ENCODE measurements at places on chromosomes 13 and 19.

DNA sequence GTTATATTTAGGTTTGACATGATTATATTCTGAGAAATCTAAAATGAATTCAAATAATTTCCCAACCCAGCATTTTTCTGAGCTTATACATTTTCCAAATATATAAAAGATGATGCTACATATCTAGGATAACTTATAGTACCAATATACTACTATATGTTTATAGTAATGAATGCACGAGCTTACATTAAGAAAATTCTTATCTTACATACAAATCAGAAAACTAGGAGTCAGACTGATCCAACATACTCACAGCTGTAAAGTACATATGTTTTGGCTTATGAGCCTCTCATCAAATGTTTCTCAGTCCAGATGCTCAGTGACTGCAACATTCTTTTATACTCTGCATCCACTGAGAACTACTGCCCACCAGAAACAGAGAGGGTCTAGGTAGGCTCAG, 491.3 kb upstream of the KLF12 start:
- no peak for DNase-seq

- DNase-seq = no peak
Observed at GRCh38 chr13:91245288-91245687, 102.2 kb upstream of the MIR17HG start.

DNA sequence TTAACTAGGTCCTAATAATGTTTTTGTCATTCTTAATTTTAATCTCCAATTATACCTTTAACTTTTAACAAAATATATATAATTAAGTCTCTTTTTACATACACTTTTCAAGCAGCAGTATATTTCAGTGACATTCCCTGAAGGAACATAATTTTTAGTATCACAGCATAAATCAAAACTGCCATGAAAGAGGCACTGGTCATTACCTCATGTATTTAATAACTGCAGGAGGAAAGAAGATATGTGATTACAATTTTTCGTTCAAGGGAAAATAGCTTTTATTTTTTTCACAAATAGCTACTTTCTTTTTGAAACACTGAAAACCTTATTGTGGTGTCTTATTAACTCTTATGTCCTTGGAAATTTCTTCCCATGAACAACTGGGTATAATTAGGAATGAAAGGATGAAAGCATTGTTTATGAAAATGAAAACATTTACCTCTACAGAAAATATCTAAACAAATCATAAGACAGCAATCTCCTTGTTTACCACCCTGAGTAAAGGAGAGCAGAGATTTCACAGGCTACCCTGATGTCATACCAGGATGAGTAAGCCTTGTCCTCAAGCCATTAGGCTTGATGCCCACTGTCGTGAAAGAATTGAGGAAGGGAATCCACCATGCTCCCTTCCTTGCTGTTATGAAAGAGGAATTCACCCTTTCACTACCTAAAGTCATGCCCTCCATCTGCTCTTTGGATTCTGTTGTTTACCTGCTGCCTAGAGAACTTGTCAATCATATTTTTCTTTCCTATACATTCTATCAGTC, 877.2 kb upstream of the PCDH20 start:
- DNase-seq = no peak

DNA sequence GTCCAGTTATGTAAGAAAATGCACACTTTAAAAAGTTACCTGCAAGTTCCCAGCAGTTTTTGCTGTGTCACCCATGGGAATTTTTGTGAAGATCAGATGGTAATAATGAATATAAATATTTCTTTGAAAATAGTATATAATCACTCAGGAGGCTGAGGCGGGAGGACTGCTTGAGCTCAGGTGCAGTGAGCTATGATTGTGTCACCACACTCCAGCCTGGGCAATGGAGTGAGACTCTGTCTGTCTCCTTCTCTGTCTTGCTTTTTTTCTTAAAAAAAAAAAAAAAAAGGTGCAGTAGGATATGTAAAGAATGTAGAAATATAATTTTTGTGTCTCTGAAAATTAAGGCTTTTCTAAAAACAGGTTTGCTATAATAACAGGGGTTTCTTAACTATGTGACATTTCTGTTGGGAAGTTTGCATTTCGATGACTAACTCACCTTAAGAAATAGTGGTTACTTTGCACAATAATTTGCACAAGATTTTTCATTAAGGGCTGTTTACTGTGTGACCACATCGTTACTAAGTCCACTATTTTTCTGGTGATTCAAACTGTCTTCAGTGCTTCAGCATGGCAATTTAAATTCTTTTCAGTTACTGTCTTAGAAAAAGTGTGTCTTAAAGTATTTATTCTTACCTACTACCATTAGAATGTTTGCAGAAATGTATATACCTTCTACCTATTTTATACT, 37.3 kb downstream of the DNAJC3 start:
- DNase-seq = no peak

- DNase-seq = no peak
Observed at GRCh38 chr19:45981350-45981749, 7.7 kb upstream of the NOVA2 start.

- DNase-seq = peak; percentile 19
Observed at GRCh38 chr19:28727480-28728159, 485.3 kb downstream of the UQCRFS1 start.

DNA sequence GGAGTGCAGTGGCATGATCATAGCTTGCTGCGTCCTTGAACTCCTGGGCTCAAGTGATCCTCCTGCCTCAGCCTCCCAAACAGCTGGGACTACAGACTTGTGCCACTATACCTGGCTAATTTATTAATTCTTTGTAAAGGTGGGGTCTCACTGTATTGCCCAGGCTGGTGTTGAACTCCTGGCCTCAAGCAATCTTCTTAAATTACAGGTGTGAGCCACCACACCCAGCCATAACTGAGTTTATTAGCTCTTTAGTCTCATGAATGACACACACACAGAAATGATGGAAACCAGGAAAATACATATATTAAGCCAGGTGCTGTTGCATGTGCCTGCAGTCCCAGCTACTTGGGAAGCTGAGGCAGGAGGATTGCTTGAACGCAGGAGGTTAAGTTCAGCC, 33.1 kb upstream of the LMO7 start:
- DNase-seq = no peak

DNA sequence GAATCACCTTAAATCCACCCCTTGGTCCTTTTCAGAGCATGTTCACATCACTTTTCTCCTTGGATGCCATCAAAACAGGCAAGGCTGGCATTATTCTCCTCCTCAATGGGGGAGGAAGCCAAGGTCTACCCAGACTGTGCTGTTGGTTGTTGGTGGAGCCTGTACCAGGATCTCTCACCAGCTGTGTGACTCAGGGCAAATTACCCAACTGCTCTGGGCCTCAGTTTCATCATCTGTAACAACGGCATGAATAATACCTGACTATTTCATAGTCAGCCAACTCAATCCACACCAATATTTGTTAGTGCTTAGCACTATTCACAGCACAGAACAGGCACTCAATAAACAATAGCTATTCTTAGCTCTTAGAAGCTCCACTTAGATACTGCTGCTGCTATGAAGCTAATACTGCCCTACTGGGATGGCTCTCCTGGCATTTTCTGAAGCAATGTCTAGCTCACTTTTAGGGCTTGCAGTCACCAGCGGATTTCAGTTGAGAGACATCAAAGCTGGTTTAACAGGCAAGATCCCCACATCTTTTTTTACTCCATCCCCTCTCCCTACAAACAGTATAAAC, 116.9 kb downstream of the CCNA1 start:
- DNase-seq = no peak

DNA sequence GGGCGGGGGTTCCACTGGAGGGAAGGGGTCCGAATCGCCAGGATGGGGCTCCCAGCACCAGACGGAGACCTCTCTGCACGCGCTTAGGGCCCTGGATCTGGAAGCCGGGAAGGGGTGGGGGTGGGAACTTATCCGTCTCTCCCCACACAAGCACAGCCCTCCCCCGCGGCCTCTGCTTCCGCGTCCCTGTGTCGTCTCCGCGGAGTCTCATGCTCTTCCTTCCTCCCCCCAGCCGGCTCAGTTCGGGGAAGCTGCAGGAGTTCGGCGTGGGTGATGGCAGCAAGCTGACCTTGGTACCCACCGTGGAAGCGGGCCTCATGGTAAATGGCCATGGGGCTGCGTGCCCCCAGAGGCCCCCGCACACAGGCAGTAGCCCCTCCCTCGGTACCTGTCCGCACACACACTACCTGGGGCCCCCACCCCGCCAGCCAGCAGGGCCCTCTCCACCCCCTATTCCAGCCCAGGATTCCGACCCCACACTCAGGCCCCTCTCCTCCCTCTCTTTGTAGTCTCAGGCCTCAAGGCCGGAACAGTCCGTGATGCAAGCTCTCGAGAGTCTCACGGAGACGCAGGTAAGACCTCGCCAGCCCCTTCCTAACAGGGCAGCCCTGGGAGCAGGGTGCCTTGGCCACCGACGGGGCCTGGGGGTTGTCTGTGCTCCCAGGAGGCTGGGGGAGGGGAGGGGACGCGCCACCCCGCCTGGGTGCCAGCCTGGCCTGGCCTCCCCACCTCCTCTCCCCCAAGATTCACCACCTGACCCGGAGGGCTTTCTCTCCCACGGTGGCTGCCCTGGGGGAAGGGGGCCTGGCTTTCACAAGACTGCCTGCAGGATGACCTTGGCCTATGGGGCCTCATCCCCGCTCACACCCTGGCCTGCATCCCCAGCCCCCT, 3.2 kb downstream of the MIDN start:
- peak; percentile 84 for DNase-seq

DNA sequence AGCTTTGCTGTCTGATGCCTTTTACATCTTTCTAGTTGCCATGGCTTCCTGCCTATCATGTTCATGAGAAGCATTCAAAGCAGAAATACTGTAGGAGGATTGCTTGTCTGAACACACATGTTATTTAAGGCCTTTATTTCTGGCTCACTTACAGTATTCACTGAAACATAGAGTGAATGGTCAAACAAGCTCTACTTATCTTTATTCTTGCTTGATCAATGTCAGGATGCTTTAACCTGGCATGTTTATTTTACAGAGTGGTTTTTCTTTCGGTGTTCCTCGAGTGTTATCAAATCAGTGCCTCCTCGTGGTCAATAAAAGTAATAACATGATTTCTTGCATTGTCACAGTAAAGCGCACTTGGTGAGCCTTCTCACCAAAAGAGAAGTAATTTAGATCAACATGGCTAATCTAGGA, 73.5 kb upstream of the PCDH17 start:
- no peak for DNase-seq

GRCh38 chr13:112757759-112758086, 67.9 kb downstream of the ATP11A start:
- DNase-seq = no peak

- no peak for DNase-seq
Observed at GRCh38 chr13:80235967-80236302, 105.0 kb downstream of the SPRY2 start.

DNA sequence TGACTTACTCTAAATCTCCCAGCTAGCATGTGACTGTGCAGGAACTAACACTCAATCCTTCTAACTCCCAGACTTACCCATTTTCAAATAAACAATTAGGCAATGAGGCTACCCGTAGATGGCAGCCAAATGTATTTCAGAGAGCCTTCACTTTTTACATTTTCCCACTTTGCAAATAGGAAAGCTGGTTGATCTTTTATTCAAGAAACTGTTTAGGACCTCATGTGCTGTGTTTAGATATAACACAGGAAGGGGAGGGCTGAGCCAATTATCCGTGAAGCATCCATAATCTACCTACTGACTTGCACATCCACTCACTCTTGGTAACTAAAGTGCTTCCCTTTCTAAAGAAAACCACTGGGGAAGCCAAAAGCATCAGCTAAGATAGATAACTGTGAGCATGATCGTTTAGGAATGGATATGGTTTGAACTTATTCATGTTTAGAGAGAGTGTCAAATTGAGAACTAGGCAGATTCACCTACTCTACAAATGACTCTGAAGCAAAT, 33.4 kb downstream of the MBNL2 start:
- DNase-seq = no peak

DNA sequence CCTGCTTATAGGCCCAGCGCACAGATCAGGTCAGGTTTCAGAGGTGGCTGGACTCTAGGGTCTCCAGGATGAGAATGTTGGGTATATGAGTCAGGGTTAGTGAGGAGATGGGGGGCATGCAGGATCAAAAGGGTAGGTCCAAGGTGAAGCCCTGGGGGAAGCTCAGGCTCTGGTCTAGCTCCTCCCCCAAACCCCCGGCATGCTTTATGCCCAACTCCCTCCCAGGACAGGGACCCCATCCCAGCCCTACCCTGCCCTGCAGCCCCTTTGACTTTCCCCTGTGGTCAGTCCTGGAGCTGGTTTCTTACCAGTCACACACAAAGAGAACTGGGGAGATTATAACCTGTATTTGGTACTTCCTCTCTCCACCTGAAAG, 9.8 kb upstream of the CEACAM18 start:
- DNase-seq = no peak

DNA sequence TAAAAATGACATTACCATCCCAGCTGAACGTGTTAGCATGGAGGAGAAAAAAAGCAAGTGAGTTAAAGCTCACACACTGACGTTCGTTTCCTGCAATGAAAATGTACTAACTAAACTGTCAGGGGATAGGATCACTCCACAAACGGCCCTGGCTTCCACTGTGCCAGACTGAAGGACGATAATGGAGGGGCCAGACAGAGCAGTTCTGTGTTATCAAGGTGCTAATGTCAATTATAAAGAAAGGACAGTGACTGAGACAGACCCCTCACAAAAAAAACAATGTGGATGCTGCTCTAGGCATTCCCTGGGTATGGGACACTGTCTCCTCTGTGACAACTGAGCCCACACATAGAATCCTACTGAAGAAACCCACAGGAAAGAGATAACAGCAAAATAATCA, 43.7 kb upstream of the SLC15A1 start:
- DNase-seq = no peak

- no peak for DNase-seq
Observed at GRCh38 chr13:43021926-43022670, 1.3 kb upstream of the DNAJC15 start.

GRCh38 chr19:14992780-14993179, 13.1 kb upstream of the SLC1A6 start:
- no peak for DNase-seq

DNA sequence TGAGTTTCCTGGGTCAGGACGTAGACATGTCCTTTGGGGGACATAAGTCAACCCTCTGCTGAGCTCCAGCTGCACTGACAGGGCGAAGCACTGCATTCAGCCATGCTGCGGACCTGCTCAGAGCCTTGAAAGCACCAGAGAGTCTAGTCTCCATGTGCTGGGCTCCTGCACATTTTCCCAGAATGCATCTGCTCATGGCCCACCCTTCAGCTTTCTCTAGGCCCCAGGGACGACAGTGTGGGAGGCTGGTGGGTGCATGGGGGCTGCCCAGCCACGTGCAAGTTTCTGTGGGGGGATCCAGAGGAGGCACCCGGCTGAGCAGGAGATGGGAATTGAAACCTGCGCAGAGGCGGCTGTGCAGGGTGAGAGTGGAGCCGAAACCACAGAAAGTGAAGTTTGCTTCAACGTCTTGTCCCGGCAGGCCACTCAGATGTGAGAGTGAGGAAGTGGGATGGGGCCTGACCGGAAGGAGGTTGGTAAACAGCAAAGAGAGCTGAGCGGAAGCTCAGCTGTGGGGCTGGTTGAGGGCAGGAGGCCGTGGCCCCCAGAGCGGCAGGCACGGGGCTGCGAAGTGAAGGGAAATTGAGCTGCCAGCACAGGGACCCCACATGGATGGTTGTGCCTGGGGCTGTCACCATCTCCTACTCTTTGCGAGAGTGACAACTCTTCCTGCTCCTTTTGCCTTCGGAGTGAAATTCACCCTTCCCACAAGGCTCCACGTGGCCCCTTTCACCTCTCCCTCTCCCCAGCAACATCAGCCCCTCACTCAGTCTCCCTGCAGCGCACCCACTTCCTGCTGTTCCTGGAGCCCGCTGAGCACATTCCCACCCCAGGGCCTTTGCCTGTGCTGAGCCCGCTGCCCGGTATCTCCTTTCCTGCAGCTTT, 11.8 kb downstream of the PGLS start:
- DNase-seq = peak; percentile 41

GRCh38 chr13:102441085-102441484, 39.2 kb upstream of the FGF14 start:
- DNase-seq = no peak

- no peak for DNase-seq
Observed at GRCh38 chr19:33737681-33738371, 58.8 kb upstream of the KCTD15 start.

All from heart right ventricle (tissue), 16 donors.